HuH-7.5 (cell line): ENCODE measurements at places on chromosomes 4 and X.

DNA sequence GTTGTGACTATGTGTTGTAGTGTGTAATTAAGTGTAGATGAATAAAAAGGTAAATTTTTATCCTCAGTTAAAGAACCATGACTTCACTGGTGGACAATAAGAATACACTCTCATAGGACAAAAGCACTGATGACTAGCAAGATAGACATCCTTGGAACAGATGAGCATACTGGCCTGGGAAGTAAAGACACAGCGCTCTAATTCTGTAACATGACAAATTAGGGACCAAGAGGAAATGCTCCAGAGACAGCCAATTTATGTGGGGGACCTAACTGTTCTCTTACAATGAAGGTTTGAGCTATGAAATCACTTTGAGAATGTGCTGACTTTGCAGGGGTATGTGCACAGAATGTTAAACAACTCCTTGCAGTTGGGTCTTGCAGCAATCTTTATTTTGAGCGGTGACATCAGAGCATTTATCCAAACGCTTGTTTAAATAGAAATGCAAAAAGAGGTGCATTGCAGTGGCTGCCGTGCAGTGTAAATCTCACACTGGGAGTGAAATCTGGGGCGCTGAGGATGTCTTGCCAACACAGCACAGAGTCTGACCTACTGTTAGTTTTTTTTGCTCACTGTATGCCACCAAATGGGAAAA lies 109.3 kb downstream of the MAGEC2 start:
- DNase-seq = no peak

GRCh38 chr4:93317561-93317960 lies 511.0 kb upstream of the ATOH1 start:
- no peak for DNase-seq

GRCh38 chr4:112153211-112153791 lies 8.0 kb downstream of the FAM241A start:
- no peak for DNase-seq

GRCh38 chrX:4622486-4623167 lies 909.2 kb upstream of the PRKX start:
- no peak for DNase-seq

DNA sequence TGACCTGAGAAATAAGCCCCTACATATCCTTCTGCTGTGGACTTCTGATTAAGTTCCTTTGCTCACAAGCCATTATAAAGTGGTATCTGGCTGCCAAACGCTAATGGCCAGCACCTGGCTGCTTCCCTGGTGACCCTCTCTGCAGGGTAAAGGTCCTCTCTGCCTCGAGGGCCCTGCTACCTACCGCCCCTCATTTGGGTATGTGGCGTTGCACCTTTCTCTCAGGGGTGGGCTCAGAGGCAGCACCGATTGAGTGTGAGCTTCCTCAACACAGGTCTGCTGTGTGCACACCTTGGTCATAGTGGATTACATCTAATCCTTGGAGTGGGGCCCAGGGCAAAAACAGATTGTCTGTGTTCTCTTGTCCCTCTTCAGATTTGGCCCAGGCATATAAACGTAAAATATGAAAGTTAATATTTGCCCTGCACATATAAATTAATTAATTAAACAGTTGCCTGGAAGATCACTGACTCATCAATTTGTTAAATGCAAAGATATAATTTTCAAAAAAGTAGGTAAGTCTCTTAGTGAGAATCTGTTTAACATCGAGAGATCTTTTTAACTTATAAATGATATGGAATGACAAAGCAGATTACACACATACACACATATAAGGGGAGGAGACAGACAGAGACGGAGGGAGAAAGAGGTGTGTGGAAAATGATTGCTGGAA lies 174.5 kb upstream of the SMIM31 start:
- DNase-seq = no peak

DNA sequence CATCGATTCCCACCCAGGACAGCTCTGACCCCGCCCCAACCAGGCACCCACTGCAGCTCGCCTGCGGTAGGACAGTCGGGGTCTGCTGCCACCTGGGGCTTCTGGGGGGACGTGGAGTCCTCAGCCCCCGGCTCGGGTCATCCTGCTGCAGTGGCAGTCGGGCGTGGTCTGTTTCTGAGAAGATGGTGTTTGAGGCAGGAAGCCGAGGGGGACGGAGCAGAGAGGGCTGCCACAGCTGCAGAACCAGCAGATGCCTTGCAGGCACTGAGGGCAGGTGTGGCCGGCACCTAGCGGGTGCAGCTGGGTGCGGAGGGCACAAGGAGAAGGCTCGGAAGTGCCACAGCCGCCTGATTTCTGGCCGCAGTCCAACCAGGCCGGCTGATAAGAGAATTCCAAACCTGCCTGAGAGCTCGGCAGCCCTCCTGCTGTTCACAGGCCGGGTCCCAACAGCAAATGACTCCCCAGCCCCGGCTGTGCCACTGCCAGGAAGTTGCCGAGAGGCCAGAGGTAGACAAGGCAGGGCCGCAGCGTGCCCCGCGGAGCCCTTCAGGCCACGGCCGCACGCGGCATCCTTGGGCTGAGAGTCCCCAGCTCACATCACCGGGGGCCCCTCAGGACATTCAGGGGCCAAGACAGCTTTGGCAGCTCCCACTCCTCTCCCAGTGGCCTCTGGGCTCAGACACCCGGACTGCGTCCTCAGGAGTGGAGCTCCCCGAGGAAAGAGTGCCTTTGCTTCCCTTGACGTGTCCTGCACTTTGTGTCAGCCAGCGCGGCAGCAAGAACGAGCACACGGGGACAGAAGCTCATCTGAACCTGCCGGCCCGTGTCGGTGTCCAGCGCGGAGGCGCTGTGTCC lies 9.4 kb upstream of the CPLX1 start:
- no peak for DNase-seq

- DNase-seq = no peak
These were observed 6.8 kb downstream of the TBC1D19 start for GRCh38 chr4:26590639-26591038.

DNA sequence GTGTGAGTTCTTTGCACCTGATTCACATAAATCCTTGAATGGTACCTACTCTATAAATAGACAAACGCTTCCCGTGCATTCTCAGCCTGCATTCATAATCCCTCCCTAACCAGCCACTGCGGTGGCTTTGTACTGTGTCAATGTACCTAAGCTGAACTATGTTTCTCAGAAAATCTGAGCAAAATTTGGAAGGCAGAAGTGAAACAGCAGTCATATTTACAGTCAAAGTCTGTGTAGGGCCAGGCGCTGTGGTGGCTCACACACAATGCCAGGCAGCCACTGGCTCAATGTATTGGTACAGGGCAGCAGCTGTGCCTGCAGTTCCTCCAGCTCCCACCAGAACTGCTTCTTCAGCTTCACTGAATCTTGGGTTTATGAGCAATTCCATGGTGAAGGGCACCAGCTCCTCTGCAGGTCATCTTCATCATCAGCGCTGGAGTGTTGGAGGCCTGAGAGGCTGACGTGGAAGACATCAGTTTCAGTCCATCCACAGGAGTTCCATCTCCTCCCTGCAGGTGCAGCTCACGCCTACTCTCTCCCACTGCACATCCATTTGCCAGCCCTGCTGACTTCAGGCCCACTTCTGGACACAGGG lies 32.3 kb upstream of the IRF2 start:
- DNase-seq = no peak

DNA sequence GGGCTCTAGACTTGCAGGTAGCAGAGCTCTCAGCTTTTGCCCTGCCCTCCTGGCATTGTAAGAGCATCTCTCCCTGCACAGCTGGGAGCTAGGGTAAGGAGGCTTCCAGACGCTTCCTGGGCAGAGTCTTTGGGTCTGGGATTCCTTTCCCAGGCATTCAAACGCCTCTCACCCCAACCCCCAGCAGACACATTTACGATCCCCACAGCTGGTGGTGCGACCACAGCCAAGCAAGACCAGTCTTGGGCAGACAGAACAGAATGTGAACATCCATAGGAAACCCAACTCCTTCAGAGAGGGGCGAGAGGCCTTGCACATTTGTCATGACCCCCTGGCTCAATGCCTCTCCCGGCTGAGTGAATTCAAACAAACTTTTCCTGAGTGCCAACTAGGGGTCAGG lies 38.1 kb upstream of the CD99L2 start:
- no peak for DNase-seq

DNA sequence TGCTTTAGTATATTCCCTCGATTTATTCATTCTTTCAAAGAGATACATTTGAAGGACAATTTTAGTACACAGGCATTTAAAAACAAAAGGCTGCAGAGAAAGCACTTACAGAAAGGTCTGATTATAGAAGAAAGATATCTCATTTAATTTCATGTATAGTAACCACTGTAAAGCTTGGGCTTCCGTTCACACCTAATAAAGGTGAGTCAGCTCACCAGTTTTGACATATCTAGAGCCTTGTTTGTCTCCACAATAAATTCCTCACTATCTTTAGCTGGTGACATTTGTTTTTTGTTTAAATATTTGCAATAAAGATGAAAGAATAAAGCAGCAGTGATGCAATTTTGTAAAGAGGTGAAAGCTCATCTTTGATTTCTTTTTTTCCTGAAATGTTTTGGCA lies 1.1 kb upstream of the EPHA5 start:
- peak; percentile 44 for DNase-seq

- DNase-seq = no peak
These were observed 572.5 kb downstream of the MAGEB5 start for GRCh38 chrX:26788402-26788998.

GRCh38 chr4:153197301-153197700 lies 6.9 kb upstream of the TRIM2 start:
- no peak for DNase-seq

- no peak for DNase-seq
These were observed 15.3 kb downstream of the USP46 start for GRCh38 chr4:52643785-52644244.

- DNase-seq = no peak
These were observed 13.1 kb downstream of the RAB33A start for GRCh38 chrX:130184857-130185256.

DNA sequence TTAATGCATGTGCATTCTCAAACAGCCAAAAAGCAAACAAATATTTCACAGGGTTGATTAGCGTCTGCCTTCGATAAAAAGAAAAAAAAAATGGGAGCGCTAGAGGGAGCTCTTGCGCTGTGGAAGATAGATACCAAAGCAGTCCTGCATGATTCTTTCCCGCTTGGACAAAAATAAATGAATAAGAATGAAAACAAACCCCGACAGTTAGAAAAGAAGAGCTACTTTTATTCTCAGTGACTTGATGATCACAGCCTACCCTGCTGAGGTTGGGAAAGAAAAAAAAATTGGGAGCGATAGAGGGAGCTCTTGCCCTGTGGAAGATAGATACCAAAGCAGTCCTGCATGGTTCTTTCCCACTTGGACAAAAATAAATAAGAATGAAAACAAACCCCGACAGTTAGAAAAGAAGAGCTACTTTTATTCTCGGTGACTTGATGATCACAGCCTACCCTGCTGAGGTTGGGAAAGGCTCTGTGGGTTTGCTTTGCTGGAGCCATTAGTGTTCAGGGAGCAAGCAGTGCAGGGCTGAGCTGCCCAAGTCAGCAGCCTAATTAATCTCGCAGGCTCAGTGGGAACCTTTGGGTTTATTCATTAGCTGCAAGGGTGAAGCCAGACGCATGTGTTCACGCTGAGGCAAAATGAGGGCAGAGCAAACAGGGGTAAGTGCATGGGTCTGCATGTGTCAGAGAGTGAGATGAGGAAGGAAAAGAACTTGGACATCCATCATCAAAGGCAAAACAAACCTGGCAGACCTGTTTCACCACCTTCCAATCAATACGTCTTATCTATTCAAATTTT lies 249.3 kb upstream of the PRKX start:
- no peak for DNase-seq

DNA sequence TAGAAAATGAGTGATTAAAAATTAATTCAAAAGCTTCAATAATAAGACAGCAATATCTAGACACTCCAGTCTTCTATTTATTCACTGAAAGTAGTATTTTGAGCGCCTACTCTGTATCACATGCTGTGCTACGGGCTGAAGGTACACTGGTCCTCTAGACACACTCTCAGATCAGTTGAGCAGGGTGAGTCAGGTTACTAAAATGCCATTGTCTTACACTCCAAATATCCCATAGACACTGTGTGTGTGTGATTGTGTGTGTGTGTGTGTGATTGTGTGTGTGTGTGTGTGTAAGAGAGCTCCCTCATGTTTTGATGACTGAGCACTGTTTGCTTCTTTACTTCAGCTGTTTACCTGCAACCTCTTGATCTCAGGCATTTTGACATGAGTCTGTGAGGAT lies 342.8 kb upstream of the BOD1L1 start:
- DNase-seq = no peak

DNA sequence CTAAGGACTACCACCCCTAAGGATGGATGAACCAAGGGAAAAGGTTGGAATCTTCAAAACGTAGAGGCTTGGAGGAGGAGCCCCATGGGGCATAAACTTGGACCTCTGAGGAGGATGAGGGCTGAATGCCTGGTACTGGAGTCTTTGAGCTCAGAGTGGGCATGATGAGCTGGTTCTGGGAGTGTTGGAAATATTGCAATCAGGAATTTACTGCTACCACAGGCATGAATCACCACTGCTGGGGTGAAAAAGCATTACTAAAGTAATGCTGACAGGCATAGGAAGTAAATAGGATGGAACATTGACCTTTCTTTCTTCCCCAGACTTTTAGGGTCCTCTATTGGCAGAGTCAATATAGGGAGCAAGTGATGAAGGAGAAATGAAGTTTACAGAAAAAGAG lies 105.8 kb upstream of the RPS6KA3 start:
- DNase-seq = no peak

- DNase-seq = no peak
These were observed 6.2 kb upstream of the MAN2B2 start for GRCh38 chr4:6568689-6569332.

DNA sequence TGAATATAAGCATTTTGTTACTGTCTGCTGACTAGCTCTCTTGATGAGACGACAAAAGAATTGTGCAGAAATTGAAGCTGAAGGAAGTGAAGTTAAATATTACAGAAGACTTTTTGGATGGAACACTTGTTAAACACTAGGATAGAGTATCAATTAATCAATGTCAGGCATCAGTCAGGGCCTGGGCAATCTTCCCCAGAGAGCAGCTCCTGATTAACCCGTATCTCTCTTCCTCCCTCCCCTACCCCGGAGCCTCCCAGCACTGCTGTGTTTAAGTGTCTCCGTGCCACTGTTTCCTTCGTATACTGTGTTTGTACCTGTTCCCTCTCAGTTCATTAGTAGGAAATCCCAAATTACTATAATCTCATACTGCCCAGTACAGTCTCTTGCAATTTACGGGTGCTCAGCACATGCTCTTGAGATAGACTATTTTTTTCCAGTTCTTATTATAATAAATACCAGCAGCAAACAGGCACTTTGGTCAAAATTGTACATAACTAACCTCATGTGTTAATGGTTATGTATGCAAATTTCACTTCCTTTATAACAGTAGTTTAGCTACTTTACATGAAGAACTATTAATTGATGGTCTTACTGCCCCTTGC lies 765.7 kb upstream of the FTHL17 start:
- no peak for DNase-seq

GRCh38 chrX:119954374-119954773 lies 10.8 kb upstream of the NKAP start:
- DNase-seq = no peak

GRCh38 chr4:146245850-146246249 lies 31.5 kb downstream of the REELD1 start:
- DNase-seq = no peak
